GM04504 (cell line): ENCODE measurements at places on chromosomes 1 and 21.

- DNase-seq: no peak
These were observed 11.6 kb upstream of the SERBP1 start for GRCh38 chr1:67441739-67442281.

DNA sequence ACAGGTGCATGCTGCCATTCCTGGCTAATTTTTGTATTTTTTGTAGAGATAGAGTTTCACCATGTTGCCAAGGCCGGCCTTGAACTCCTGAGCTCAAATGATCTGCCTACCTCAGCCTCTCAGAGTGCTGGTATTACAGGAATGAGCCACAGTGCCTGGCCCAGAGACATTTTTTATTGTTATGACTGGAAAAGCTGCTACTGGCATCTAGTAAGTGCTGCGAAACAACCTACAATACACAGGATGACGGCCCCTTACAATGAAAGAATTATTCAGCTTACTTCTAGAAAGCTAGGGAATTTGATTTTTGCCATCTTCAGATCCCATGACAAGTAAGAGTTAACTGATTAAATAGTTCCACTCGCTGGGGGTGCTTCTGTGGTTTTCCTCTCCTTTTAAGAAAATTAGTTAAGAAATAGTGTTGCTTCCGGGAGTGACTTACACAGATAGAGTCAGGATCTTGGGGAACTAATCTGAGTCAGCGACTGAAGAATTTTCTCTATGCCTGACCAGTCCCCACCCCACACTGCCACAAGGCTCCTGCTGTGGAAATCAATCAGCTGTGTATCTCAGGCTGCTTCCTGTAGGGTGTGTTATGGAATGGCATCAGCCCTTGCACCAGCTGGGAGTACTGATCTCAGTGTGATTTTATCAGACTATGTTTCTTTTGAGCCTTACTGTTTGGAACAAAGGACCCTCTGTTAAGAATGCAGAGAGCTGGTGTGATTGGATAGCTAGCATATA lies 93.0 kb upstream of the BMP8A start:
- peak; percentile 93 for DNase-seq

DNA sequence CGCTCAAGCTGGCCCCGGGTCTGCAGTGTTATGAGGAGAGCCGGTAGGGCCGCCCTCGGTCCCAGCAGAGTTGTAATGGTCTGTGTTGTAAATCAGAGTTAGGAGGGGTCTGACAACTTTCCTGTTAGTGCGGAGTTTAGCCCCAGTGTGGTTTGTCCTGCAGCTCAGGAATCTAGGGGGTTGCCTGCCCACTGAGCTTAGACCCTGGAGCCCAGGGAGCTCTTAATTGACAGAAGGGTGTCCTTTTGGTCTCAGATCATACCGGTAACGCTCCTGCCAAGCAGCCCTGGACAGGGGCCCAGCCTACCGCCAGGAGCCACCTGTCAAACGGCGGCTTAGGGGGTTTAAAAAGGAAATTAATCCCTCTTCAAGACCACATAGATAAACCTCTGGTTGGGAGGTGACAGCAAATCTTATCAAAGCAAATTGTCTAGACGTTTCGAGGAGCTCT lies 164.4 kb downstream of the DYRK1A start:
- no peak for DNase-seq

GRCh38 chr1:45306319-45306718 lies 20.4 kb upstream of the HPDL start:
- DNase-seq: no peak

DNA sequence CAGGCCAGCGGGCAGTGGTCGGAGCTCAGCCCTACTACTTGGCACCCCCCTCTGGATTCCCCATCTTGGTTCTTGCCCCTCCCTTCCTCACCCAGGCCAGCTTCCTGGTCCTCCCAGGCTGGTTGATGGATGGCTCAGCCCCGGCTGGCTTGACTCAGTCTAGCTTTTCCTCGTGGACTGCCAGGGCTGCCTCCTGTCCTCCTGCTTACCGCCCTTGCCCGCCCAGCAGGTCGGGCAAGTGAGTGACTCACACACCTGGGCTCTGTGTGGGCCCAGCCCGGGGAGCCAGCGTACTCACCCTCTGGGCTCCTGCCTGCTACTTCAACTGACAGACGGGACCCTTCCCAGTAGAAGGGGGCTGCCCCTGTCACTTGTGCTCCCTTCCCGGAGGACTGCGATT lies 19.5 kb upstream of the ARHGEF10L start:
- no peak for DNase-seq

GRCh38 chr1:64891448-64891825 lies 74.9 kb downstream of the JAK1 start:
- DNase-seq: no peak

DNA sequence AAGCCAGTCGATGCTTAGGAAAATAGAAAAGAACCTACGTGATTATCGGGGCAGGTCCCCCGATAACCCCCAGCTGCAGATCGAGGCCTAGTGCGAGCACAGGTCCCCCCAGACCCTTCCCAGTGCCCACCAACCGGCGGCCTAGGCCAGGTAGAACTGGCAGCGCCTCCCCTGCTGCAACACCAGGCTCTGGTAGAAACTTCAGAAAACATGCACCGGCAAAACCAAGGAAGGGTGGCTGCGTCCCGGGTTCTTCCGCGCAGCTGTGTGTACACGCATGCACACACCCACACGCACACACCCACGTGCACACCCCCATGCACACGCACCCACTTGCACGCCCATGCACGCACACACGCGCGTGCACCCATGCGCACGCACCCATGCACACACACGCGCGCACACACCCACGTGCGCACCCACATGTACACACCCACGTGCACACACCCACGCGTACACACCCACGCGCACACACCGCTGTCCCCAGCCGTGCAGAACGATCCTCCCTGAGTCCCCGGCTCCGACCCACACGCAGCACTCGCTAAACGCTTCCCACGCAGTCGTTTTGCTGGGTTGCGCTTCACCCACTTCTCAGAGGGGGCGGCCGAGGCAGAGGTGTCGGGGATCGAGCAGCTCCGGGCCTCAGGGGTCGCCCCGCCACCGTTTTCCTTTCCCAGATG lies 5.2 kb downstream of the TSPEAR start:
- DNase-seq: no peak

DNA sequence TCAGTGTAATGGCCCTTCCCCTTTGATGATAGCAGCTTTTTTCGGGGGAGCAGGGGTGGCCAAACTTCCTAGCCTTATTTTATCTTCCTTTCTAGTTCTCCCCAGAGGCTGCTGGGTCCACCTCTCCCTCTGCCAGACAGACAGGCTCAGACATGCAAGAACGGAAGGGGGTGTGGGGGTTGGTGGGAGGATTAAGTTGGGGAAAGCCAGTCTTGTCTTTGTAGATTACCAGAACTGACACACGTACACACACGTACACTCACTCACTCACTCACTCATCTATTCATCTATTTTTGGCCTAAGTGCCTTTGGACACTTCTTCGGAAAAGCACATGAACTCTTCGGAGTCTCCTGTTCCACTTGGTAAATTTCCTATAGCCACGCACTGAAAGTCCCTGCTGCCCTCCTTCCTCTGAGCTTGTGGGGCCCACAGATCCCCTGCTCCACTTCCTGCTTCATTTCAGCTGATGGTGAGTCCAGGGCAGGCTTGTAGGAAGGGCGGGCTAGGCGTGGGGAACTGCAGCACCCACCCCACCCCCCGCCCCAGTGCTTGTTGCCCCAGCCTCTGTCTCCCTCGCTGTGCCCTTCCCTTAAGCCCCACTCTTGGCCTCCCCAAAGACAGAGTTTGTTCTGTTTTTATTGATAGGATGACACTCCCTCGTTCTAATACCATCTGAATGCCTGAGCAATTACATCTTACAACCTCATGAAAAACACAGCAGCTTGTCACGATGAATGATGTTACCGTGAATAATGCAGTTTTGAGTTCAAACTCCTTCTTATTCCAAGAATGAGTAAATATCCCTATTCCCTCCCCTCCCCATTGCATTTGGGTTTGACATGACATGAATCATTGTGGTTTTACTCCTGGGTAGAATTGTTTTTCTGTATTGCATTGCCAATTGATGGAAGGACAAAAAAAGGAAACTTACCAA lies 60.7 kb upstream of the ATP5PO start:
- DNase-seq: peak; percentile 91

DNA sequence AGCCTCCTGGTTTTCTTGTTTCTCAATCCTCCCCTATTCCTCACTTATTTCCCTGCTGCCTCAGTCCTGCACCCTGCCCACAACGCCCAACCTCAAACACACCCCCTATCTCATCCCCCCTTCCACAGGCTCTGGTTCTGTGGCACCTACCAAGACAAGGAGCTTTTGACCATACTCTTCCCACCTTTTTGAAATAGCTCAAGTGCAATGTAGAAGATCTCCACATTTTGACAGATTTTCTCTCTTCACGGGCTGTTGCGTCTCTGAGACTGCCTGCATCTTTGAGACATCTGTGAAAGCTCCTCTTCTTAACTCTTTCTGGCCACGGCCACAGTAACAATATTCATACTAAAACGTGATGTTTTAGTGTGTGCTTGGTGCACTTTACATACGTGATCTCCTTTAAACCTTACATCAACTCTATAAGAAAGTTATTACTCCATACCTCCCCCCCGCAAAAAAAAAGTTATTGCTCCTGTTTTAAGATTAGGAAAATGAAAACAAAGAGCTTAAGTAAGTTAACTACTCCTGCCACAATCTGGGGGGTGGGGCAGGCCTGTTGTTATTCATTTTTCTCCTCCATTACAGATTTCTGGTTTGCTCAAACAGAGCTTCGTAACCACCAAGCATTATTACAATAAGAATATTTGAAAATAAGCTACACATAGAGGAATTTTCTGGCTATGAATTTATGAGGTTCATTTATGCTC lies 1.8 kb upstream of the SERBP1 start:
- no peak for DNase-seq

GRCh38 chr1:226086776-226087175 lies 24.3 kb downstream of the H3-3A start:
- DNase-seq: no peak

- DNase-seq: peak; percentile 22
These were observed 30.5 kb upstream of the NTNG1 start for GRCh38 chr1:107110326-107110725.

GRCh38 chr1:72357411-72357810 lies 75.1 kb upstream of the NEGR1 start:
- DNase-seq: peak; percentile 10

GRCh38 chr1:174491606-174492005 lies 43.8 kb downstream of the GPR52 start:
- no peak for DNase-seq

DNA sequence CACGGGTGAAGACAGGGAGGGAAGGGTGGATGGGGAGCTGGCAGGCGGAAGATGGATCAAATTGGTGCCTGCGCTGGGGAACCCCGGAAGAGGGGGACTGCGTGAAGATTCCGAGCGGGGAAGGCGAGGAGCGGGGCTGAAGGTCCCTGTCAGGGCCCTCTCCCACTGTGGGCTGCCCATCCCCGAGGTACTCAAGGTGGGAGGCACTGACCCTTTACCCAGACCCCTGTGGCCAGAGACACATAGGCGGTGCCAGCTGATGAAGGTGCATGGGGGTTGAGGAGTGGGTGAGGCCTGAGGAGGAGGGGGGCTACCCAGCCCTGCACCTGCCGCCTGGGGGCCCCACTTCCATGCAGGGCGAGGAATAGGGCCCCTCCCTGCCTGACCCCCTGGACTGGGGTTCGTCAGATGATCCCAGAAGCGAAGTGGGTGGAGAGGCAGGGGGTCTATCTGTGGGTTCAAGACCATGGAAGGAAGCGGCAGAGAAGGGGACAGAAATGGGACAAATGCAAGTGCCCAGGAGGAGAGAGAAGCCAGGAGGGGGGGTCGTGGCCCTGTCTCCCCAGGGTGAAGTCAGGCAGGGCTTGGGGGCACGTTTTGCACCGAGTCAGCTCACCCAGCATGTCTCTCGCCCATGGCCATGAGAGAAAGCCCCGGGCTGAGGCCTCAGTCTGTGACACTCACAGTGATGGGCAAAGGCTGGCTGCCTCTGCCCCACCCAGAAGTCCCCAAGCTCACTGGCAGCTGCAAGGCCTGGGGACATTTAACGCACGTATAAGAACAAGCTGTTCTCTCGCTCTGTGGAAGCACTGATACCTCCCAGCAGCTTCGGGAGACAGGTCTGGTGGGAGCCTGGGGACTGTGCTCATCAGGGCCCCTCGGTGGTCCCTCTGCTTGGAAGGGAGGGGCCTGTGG lies 7.0 kb upstream of the MMEL1 start:
- no peak for DNase-seq

DNA sequence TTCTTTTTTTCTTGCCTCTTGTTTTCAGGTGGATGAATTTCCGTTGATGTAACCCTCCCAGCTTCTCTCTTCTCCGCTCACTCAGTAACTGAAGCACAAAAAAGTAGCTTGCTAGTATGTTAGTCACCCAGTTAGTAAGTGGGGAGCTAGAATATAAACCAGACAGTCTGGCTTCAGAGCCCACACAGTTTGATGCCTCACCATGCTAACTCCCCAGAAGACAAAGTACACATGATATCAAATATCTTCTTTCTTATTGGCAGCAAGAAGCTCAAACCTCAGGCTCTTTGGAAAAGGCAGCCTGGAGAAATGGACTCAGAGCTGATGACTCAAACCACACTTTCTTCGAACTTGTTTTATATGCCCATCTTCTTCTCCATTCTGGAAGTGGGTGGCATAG lies 187.5 kb upstream of the PLXNA2 start:
- peak; percentile 38 for DNase-seq

- no peak for DNase-seq
These were observed 37.2 kb upstream of the AGO1 start for GRCh38 chr1:35845766-35846165.

DNA sequence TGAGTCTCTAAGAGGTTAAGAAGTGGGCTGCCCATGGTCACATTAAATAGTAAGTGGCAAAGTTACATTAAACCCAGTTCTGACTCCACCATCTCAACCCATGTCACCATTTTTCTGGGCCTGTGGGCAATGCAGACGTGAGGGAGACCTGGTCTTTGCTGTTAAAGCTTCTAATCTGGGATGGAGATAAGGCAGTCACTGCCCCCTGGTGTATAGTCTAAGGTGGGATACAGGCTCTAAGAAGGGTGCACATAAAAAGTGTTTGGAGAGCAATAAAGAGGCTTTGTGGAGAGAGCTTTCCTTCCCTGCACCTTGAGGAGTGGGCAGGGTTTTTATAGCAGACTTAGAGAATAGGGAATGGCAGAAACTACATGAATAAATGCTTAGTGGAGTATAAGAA lies 141.3 kb downstream of the ROR1 start:
- no peak for DNase-seq

GRCh38 chr1:97252076-97252475 lies 530.5 kb downstream of the PTBP2 start:
- peak; percentile 75 for DNase-seq

DNA sequence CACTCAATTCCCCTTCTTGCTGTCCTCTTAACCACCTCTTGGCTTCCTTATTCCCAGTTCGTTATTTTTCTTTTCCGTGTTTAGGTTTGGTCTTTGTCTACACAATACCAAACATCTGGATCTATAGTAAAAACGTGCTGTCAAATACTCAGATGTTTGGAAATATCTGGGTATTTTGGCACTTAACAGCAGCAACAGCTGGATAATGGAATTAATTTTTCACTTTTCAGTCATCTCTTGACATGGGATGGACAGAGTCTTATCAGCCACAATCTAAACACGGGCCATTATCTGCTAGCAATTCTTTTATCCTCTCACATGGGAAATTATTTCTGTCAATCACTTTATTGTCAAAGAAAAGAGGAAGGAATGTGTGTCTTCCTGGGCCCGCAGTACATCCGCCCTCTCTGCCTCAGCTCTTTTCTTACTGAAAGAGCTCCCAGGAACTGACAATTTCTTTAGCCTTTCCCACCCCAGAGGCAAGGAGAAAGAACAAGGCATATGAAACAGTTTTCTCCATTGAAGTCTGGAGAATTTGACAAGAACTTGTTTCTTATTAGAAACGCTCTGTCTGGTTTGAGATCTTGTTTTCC lies 13.4 kb downstream of the NHLH2 start:
- DNase-seq: no peak

GRCh38 chr1:236854605-236854983 lies 59.5 kb downstream of the MTR start:
- DNase-seq: peak; percentile 60

- DNase-seq: no peak
These were observed 447.1 kb downstream of the PTPRU start for GRCh38 chr1:29683472-29683871.
